NK-92 treated with Interleukin-12 subunit alpha and Interleukin-12 subunit beta, amount 100 ng/mL, for 24 hours (cell line): ENCODE measurements at places on chromosomes 6 and 20.

- no peak for DNase-seq
Measured at GRCh38 chr6:6484681-6485080, 103.8 kb upstream of the LY86 start.

DNA sequence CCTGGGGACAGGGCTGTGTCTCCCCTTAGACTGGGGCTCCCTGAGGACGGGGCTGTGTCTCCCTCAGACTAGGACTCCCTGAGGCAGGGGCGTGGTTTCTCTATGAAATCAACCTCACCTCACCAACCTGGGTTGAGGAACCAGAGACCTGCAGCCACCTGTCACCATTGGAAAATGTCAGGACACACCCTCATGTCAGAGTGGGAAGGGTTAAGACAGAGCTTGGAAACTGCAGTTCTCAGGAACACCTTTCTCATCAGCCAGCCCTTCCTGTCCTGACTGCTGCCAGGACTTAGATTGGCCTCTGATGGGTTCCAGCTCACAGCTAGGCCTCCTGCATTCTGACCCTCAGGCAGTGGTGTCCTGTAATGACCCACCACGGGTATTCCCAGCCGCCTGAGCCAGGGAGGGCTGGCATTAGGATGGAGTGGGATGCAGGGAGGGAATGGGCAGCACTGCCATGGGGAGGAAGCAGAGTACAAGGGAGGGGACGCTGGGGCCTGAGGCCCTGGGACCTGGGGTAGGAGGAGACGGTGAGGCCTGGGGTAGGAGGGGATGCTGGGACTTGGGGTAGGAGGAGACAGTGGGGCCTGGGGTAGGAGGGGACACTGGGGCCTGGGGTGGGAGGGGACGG is 76.3 kb downstream of the MRPL14 start:
- no peak for DNase-seq

- no peak for DNase-seq
Measured at GRCh38 chr20:39294137-39294725, 332.1 kb downstream of the DHX35 start.

- no peak for DNase-seq
Measured at GRCh38 chr6:34900321-34901031, 11.4 kb downstream of the ANKS1A start.
